ENCODE measurements at places on chromosomes 3 and 15. TPM values are rescaled to one million over a fixed set of nuclear protein-coding genes. Genes with fewer than 3 reads are reported as not detected.

CYP8B1 gene
- not detected for total RNA-seq

ECE2 gene
- total RNA-seq, result not detected

PLOD2 gene
- total RNA-seq, result 0.32 TPM

OSBPL10 gene
- 2.6 TPM for total RNA-seq
